ENCODE measurements at places on chromosomes 16 and 17. TPM values are rescaled to one million over a fixed set of nuclear protein-coding genes. Genes with fewer than 3 reads are reported as not detected.

Gene CIAO2B
- 176 TPM for total RNA-seq

Gene PTGES3L
- 0.37 TPM for total RNA-seq

Gene KRT27
- not detected for total RNA-seq

Gene TBC1D3D
- total RNA-seq: 1.1 TPM

Gene DLX4
- total RNA-seq: 0.88 TPM
